ENCODE measurements at places on chromosomes 4 and X.

DNA sequence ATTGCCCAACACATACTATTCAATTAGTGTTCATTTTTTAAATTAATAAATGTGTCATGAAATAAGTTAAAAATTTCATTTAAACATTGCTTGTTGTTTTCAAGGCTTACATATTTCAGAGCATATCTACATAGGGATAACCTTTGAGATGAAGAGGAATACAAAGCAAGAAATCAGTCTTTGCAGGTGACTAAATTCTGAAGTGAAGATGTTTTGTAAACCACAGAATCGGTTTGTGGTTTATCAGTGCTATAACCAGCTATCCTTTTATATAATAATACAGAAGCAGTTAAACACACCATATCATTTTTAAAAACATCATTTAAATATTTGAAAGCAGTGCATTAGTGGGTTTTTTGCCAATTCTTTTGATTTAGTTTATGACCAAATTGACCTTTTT, 26.9 kb downstream of the FAM241A start:
- DNase-seq, result no peak

GRCh38 chrX:153714256-153714655, 9.9 kb downstream of the BCAP31 start:
- no peak for DNase-seq

GRCh38 chr4:112664611-112665010, 27.7 kb downstream of the LARP7 start:
- DNase-seq, result no peak

GRCh38 chr4:169124661-169125060, 114.6 kb upstream of the CBR4 start:
- no peak for DNase-seq

GRCh38 chr4:118313098-118313497, 39.7 kb downstream of the PRSS12 start:
- no peak for DNase-seq

GRCh38 chr4:55907469-55907868, 41.3 kb upstream of the CEP135 start:
- no peak for DNase-seq

GRCh38 chrX:3407781-3408180, 61.3 kb upstream of the MXRA5 start:
- DNase-seq, result no peak

DNA sequence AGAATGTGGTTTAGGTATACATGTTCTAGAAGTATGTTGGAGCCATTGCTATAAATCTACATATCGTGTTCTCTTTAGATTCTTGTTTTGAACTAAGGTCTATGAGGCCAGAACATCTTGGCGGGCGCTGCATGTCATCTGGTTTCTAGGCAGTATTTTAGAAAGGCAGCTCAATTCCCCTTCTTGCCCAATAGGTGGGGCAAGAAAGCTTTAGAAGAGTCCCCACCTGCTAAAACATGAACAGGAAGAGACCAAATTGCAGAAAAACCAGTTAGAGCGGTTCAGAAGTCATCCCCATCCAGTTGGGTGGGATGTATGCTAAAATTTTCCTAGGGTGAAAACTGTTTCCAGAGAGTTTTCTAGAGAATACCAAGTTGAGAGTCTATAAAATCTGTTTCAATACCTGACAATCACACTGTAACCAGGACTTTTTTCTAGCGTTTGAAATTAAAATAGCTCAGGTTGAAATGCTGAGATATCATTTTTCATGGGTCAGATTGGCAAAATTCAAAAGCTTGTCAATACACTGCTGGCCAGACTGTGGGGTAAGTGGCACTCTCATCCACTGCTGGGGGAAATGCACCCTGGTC, 17.5 kb upstream of the SH3KBP1 start:
- DNase-seq, result no peak

GRCh38 chr4:110621839-110622751, 782 bp downstream of the PITX2 start:
- no peak for DNase-seq

All from anterior cingulate cortex (tissue), 58 donors.